Right ventricle myocardium inferior (tissue), 1 donor: ENCODE measurements at places on chromosomes 16 and 17.
A peak's percentile ranks its signal among the peaks of the same experiment; 100 is the strongest.

- no peak for DNase-seq
Observed at GRCh38 chr17:66706851-66707450, 128.0 kb upstream of the CACNG5 start.

GRCh38 chr17:56975656-56976055, 2.3 kb upstream of the SCPEP1 start:
- DNase-seq = no peak

DNA sequence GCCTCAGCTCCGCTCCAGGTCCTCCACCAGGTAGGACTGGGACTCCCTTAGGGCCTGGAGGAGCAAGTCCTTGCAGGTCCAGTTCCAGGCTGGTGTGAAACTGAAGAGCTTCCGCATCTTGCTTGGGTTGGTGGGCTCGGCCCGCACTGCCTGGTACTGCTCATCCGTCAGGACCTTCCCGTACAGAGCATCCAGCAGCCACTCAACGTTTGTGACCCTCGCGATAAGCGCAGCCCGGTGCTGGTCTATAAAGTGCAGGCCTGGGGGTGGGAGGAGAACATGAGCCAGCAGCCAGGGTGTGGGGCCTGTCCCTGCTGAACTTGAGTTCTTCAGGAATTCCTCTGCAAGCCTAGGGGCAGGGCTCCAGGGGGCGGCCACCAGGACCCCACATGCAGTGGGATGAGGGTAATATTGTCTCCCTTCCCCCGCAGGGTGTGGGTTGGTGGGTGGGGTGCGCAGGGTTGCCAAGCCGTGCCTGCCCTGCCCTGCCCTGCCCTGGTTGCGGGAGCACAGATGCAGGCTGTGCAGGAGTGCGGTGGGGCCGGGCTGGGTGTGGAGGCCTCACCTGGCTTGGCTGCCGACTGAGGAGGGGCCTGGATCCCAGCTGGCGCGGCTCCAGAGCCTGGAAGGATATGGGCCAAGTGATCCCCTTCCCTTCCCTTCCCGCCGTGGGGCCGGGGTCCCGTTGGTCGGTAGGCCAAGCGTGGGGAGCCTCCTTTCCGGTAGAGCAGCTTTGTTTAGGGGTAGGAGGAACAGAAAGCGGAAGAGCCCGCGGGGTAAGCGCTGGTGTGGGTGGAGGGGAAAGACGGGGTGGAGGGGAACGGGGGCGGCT, 762 bp downstream of the PYCARD start:
- peak; percentile 76 for DNase-seq

DNA sequence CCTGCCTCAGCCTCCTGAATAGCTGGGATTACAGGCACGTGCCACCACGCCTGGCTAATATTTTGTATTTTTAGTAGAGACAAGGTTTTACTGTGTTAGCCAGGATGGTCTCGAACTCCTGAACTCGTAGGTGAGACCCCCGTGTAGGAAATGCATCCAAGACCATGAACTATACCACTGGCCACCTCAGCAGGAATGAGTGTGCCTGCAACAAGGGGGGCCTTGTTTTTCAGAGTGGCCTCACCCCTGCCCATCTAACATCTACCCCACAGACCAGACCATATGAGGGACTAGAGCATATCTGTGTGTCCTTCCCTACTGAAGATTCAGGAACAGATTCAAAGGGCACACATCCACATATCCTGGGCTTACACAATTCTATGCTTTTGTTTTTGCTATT, 44.9 kb downstream of the SHISA6 start:
- no peak for DNase-seq

GRCh38 chr16:10036956-10037355, 145.3 kb downstream of the GRIN2A start:
- DNase-seq = no peak

GRCh38 chr17:17770632-17771044, 66.1 kb downstream of the SREBF1 start:
- no peak for DNase-seq

GRCh38 chr16:89823087-89823823, 5.0 kb upstream of the SPIRE2 start:
- no peak for DNase-seq

GRCh38 chr17:49971848-49972485, 3.0 kb downstream of the DLX4 start:
- peak; percentile 63 for DNase-seq

GRCh38 chr16:73858326-73858725, 438.3 kb upstream of the PSMD7 start:
- DNase-seq = no peak

DNA sequence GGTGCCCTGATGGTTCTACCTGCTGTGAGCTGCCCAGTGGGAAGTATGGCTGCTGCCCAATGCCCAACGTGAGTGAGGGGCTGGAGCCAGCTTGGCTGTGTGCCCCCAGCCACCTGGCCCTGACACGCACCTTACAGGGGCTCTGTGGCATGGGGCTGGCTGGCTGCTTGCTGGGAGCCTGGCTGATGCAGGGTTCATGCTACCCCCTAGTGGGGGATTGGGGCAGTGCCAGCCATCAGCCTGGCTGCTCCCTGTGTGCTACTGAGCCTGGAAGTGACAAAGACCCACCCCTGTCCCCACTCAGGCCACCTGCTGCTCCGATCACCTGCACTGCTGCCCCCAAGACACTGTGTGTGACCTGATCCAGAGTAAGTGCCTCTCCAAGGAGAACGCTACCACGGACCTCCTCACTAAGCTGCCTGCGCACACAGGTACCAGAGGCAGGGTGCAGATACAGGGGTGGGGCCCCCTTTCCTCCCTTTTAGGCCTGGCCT, 5.7 kb downstream of the GRN start:
- peak; percentile 84 for DNase-seq

- DNase-seq = no peak
Observed at GRCh38 chr17:42305543-42306384, 17.5 kb downstream of the STAT5A start.

- DNase-seq = no peak
Observed at GRCh38 chr17:8654822-8655221, 24.3 kb upstream of the MYH10 start.

DNA sequence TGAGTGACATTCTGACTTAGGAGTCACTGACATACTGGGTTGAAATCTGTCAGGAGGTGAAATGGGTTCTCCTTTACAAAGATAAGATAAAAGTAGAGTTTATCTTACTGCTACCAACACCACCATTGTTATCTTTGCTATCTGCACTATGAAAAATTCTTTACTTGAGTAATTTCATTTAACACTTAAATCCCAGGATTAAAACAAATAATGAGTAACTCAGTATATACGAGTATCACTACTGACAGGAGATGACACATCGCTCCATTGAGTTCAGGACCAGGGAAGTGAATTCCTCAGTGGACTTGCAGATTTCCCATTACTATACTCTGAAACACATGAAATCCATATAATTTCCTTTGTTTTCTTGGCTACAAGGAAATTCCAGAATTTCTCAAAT, 242.1 kb upstream of the NLRP1 start:
- no peak for DNase-seq

- DNase-seq = no peak
Observed at GRCh38 chr16:76959166-76959565, 231.8 kb upstream of the MON1B start.

DNA sequence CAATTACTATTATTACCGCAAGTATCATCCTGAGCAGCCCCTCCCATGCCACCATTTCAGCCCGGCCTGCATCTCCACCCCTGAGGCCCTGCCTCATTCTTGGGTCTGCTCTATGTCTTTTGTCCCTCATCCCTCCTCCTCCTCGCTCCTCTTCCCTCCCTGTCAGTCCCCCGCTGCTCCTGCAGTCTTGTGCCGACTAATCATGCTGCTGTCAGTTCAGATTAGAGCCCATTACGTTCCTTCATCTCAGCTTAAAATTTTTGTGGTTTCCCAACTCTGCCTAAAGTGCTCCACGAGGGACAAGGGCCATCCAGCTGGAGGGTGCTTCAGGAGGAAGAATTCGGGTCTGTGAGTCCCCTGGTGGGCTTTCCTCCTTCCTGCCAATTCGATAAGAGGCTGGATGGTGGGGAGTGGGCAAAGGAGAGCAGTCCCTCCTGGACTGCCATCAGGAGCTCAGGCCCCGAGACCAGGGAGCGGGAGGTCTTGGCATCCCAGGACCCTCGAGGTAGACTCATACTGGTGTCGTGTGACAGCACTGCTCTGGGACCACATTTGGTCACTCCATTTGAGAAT, 32.9 kb upstream of the GOSR2 start:
- DNase-seq = no peak

- DNase-seq = no peak
Observed at GRCh38 chr16:15464401-15465186, 30.2 kb downstream of the BMERB1 start.

GRCh38 chr16:80319181-80319580, 221.6 kb upstream of the DYNLRB2 start:
- no peak for DNase-seq

GRCh38 chr17:18041776-18042175, 2.6 kb downstream of the GID4 start:
- DNase-seq = no peak

DNA sequence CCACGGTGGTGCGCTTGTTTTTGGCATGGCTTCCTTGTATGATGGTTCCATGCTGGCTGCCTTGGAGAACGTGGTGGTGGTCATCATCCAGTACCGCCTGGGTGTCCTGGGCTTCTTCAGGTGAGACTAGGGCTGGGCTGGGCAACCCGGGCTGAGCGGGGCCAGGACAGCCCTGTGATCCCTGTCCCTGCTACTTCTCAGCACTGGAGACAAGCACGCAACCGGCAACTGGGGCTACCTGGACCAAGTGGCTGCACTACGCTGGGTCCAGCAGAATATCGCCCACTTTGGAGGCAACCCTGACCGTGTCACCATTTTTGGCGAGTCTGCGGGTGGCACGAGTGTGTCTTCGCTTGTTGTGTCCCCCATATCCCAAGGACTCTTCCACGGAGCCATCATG, 4.9 kb downstream of the CES2 start:
- no peak for DNase-seq

- no peak for DNase-seq
Observed at GRCh38 chr17:26963163-26963503, 330.8 kb upstream of the WSB1 start.

DNA sequence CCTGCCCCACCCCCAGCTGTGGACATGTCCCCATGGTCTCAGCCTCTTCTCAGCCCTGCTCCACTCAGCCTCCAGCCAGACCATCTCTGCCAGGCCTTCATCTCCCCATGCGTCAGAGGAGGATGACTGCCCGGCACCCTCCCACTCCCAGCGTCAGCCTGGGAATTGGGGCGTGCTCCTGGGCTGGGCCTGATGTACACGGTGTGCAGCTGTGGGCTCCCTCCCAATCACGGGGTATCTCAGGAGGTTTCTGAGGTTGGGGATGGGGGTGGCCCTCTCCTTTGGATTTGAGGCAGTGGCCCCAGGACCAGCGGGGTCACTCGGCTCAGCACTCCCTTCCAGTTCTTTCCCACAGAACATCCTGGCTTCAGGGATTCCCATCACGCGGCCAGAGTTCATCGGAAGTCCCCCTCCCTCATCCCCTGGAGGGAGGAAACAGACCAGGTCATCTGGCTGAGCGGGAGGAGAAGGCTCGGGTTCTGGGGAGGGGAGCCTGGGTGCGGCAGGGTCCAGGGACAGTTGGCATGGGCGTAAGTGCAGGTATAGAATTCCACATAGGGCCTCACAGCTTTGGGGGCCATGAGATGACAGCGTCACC, 36.9 kb downstream of the SOCS3 start:
- peak; percentile 86 for DNase-seq

GRCh38 chr17:33225509-33225908, 67.6 kb downstream of the ASIC2 start:
- no peak for DNase-seq
